ENCODE measurements at places on chromosomes 2 and 18.
A peak's percentile ranks its signal among the peaks of the same experiment; 100 is the strongest.

- peak; percentile 34 for DNase-seq
These were observed 949 bp downstream of the MYOM1 start for GRCh38 chr18:3218819-3219218.

GRCh38 chr2:179581605-179582004 lies 279.8 kb downstream of the ZNF385B start:
- DNase-seq: no peak

DNA sequence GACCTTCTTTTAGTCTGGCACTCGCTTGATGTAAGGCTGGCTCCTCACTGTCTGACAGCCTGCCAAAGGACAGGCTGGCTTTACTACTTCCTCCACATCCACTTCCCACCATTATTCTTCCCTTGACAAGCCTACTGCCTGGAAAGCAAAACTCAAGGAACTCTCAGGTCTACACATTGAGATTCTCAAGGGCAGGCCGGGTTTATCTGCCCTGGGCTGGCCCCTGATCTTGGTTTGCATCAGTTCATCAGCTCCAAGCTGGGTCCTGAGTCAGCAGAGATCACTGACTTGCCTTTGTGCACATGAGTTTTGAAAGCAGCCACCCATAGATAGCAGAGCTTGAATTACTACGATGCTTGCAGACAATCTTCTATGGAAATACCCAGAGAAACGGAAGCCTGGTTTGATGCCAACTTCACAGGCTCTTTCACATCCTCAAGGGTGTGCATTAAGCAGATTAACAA lies 53.9 kb downstream of the KCTD18 start:
- no peak for DNase-seq

- no peak for DNase-seq
These were observed 212.3 kb upstream of the TRIB2 start for GRCh38 chr2:12504443-12504842.

- no peak for DNase-seq
These were observed 43.3 kb downstream of the DDX1 start for GRCh38 chr2:15634846-15635490.

- DNase-seq: no peak
These were observed 241.6 kb downstream of the PIEZO2 start for GRCh38 chr18:10907749-10908148.

- DNase-seq: no peak
These were observed 54.6 kb downstream of the CYP27C1 start for GRCh38 chr2:127165539-127165935.

- DNase-seq: no peak
These were observed 104.9 kb downstream of the EIPR1 start for GRCh38 chr2:3272761-3273160.

DNA sequence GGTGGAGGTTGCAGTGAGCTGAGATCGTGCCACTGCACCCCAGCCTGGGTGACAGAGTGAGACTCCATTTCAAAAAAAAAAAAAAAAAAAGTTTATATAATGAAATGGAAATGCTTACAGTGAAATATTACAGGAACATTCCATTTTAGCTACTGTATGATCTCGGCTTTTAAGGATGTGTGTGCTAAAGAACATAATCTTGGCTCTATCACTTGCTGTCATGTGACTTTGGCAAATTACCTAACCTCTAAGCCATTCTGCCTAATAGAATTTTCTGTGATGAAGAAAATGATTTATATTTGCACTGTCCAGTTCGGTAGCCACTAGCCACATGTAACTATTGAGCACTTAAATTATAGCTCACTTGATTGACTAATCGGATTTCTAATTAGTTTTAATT lies 36.3 kb downstream of the SMAD4 start:
- no peak for DNase-seq

DNA sequence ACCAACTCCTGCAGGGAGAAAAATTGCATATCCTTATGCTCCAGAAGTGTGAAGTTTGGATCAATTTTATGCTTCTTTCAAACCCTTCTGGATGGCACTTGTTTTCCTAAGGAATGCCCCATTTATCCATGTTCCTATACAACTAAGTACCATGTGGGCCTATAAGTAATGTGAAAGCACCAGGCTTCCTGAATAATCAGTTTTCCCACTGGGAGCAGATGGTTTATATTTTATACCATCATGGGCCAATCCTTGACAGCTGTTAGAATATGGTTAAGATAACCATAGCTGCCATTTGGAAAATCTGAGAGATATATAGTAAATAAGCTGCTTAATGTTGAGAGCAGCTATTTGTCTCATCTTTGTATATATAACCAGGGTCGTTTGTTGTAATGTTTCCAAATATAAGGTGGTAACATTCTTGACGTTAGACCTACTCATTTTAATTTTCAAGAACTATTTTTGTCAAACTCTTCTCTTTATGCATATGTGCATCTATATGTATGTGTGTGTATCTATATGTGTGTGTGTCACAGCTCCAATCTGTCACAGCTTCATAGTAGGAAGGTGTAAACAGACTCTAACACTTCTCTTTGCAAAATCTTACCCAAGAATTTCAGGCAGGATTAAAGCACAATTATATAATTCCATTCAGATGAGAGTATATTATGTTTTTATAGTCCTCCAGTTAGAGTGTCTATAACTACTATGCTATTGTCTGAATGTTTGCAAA lies 458.7 kb upstream of the GCFC2 start:
- no peak for DNase-seq

- DNase-seq: no peak
These were observed 188.9 kb upstream of the FAM98A start for GRCh38 chr2:33788044-33788443.

DNA sequence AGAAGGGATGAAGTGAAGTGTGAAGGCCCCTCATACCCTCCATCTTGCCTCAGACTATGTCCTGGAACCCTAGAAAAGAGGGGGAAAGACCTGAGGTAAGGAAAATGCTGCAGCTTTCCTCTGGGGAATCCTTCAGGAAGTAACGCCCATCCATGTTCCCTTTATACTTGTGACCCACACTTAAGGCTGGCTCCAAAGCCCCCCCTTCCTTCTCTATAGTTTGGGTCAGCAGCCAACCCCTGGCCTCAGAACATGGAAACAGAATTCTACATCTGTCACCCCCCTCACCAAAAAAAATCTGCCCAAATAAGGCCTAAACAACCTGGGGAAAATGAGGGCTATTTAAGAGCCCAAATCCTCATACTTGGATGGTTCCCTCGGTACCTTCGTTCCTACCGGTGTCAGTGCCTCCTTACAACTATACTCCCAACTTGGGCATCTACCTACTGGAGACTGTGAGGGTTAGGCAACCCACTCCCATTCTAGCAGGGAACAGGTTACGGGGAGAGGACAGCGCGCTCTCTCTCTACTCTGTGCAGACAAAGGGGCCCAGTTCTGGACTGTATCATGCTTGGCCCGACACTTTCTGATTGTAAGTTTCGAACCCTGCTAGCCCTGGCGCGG lies 689 bp downstream of the OST4 start:
- DNase-seq: no peak

GRCh38 chr2:118032169-118033013 lies 18.5 kb upstream of the CCDC93 start:
- peak; percentile 45 for DNase-seq

DNA sequence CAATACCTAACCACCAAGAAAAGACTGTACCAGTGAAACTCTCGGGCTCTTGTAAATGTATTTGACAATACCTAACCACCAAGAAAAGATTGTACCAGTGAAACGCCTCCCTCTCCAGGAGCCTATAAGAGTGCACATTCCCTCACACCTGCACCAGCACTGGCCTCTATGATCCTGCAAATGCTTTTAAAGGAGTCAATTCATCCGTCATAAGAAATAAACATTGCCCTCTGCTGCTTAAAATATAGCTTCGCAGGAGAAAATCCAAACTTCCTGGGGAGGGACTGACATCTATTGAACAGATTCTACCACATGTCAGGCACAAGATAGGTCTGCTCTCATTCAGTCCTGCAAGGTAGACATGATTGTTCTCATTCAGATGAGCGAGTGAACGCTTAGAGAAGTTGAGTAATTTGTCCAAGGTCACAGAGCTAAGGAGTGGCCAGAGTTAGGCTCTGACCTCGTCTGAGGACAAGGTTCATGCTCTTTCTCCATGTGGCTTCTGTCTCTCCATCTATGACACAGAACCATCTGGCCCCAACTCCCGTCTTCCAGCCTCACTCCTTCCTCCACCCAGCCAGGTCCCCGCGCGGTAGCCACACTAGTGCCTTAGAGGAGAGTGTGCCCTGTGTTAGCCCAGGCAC lies 38.7 kb downstream of the MCFD2 start:
- DNase-seq: peak; percentile 67
